ENCODE measurements at places on chromosomes 16 and 17.

DNA sequence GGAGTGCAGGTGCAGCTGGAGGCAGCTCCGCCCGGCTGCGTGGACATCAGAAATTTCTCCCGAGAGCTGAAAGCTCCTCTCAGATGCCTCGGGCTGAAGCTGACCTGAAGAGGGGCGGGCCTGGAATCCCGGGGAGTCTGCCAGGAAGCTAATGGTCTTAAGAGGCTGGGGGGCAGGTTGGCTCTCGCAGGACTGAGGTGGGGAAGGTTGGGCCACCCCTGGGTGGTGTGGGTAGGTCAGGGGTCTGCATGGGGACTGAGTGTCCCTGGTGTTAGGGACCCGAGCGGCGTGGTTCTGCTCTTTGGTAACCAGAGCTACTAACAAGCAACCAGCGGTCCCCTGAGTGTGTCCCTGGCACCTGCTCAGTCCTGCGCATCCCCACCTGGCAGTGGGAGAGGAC, 3.5 kb downstream of the CHMP6 start:
- no peak for DNase-seq

DNA sequence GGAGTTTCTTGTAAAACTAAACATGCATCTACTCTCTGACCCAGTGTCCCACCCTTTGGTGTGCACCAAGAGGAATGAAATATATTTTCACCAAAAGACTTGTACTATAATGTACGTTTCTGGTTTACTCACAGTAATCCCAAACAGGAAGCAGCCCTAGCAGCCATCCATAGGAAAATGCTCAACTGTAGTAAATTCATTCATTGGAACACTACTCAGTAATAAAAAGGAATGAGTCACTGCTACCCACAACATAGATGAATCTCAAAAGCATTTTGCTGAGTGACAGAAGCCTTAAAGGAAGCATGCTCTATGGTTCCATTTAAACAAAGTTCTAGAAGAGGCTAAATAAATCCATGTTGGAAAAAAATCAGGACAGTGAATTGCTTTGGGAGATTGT, 37.6 kb upstream of the DHRS7B start:
- DNase-seq: peak; percentile 29

GRCh38 chr16:86459266-86459665, 51.1 kb upstream of the FOXF1 start:
- DNase-seq: no peak

DNA sequence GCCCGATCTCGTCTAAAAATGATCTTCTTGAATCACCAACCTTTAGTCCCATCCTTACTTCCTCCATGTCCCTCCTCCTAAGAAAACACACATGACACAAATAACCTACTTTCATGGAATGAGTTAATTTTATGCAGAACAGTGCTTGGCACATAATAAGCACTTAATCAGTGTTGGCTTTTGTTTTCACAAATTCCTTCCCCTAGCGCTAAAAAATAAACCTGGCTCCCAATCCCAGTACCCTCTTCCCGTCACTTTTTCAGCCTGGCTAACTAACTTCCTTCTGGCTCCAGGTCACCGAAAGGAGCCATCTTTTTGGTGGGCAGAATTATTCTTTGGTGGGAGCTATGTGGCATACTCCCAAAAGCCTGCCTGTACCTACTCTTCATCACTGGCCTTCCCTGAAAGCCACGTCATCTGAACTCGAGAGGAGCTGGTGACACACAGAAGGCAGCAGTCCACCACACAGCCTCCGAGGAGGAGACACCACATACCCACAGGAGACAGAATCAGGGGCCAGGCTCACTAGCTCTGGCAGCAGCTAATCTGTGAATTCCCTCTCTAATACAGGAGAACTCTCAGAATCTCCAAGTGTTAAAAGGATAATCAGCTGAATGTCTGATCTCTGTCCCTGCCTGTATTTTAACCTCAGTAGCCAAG, 114.5 kb downstream of the SMG6 start:
- DNase-seq: no peak

- no peak for DNase-seq
Observed at GRCh38 chr17:15194859-15195277, 70.3 kb downstream of the PMP22 start.

- DNase-seq: peak; percentile 73
Observed at GRCh38 chr16:3659251-3659650, 4.8 kb downstream of the DNASE1 start.

- no peak for DNase-seq
Observed at GRCh38 chr17:13135506-13135905, 117.7 kb upstream of the ELAC2 start.

GRCh38 chr16:72689851-72690250, 358.1 kb downstream of the ZFHX3 start:
- no peak for DNase-seq

DNA sequence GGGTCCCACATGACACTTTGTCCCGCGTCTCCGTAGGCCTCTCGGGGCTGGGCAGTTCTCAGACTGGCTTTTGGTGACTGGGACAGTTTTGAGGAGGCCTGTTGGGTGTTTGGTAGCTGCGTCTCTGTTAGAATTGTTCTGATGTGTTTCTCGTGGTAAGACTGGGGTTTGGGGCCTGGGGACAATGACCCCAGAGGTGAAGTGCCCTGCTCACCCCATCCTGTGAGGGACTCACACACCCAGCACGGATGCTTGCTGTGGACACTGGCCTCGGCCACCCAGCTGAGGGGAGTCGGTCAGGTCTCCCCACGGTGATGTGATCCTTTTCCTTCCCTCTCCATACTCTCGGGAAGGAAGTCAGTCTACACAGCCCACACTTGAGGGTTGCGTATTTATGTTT, 50.3 kb downstream of the METRNL start:
- no peak for DNase-seq

- DNase-seq: peak; percentile 48
Observed at GRCh38 chr17:59362811-59363205, 31.4 kb downstream of the YPEL2 start.

GRCh38 chr17:17076066-17076465, 33.8 kb downstream of the MPRIP start:
- DNase-seq: no peak

DNA sequence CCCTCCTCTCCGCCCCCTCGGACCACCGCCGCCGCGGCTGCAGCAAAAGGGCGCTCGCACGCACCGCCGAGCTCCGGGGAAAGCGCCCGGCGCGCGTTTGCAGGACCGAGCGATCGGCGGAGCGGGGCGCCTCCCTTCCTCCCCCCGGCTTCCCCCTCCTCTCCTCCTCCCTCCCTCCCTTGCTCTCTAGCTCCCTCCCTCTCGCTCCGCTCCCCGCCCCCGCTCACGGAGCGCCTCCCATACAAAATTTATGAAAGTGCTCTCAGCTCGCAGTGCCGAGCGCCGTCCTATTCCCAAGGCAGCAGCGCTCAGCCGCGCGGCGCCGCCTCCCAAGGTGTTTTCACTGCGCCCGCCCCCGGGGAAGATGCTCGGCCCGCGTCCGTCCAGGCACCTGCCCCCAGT, at the start of gene RTN4RL1:
Gene RTN4RL1, minus strand, starts transcription at position 115 of the 402 bp plus-strand sequence. CDS start 469 bp downstream, outside the sequence.
- DNase-seq: peak; percentile 32

DNA sequence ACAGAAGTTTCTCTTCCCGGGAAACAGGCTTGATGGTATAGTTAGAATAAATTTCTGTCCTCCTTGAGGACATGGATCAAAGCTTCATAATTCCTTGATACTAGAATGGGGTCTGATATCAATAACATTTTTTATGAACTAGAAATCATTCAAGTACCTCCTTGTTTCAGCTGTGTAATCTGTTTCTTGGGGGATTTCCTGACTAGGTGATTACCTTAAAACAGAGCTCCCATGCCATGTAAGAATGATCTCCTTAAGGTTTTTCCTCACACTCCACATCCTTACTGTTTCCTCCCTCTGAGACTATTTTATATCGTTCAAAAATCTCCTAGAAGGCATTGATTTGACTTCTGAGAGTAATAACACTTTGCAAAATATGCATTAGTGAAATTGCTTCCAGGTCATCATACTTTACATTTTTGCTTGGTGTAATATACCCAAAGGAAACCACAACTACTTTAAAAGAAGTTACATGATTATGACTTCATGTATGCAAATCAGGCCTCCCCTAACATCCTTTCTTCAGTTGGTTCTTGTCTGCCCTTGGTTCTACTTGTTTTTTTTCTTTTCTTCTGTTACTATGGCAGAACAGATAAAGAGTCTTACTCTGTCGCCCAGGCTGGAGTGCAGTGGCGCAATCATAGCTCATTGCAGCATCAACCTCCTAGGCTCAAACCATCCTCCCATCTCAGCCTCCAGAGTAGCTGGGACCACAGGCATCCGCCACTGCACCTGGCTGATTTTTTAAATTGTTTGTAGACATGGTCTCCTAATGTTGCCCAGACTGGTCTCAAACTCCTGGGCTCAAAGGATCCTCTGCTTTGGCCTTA, 388.8 kb downstream of the ZFHX3 start:
- DNase-seq: peak; percentile 65

DNA sequence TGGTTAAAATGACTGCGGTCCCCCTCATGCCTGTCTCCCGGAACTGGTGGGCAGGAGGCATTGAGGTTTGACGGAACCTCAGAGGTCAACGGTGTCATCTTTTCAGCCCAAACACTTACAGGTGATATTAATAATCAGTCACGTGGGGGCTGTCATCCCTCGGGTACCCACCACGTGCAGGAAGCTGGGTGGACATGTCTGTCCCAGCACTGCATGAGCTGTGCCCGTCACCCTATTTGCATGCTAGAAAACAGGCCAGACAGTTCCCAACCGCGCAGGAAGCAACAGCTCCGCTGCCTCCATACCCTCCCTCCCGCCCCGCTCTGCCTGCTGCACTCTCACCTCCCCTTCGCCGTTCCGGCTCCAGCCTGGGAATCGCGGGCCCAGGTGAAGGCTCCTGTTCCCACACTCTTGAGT, 1.4 kb downstream of the SYNGR3 start:
- no peak for DNase-seq

DNA sequence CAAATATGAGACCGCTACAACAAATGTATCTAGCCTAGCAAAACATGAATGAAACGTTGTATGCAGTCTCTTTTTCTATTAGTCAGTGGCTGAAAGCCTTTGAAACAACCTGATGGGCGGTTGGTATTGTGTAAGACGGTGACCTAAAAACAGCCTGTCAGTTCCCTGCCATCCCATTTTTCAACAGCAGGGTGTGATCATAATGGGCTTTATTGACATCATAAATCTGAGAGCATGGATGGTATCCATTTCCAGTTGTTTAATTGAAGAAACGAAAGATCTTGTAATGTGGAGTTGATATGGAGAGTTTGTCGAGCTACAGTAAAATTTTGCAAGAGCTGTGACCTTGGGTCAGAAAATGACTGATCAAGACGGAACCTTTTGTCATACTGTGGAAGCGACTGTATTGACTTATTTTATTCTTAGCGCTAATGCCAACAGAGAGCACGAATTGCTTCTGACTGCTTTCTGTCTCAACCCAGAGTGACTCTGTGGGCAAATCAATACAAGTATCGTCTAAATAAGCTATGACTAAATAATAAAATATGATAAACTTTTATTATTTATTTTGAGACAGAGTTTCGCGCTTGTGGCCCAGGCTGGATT, 12.3 kb upstream of the MEIOB start:
- DNase-seq: peak; percentile 65

DNA sequence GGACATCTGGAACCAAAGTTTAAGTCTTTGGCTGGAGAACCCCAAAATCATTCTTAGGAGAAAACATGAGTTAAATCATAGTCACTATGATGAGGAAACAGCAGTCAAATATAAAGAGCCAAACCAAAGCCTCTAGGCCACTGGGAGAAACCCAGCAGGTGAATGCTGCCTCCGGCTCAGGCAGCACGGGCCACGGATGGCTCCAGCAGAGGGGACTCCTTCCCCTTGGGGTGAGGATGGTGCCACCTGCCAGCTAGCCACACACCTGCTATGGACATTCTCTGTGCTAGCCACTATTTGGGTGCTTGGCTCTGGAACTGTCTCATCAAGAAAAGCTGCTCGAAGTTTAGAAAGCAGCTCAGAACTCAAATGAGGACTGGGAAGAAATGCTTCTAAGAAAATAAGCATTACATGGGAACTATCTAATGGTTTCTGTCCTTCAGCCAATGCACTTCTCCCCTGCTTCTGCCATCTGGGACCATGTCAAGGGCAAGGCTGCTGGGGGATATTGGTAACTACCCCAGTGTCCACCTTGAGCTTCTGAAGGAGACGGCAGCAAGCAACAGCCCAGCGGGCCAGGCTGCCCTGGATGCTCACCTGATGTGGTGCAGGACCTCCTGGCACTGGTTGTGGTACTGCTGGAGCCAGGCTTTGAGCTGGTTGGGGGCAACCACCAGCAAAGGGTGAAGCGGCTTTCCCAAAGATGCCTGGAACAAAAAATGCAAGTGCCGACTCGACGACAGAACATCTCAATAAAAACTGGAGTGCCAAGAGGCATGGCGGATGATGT, 22.5 kb downstream of the ELAC2 start:
- DNase-seq: no peak

DNA sequence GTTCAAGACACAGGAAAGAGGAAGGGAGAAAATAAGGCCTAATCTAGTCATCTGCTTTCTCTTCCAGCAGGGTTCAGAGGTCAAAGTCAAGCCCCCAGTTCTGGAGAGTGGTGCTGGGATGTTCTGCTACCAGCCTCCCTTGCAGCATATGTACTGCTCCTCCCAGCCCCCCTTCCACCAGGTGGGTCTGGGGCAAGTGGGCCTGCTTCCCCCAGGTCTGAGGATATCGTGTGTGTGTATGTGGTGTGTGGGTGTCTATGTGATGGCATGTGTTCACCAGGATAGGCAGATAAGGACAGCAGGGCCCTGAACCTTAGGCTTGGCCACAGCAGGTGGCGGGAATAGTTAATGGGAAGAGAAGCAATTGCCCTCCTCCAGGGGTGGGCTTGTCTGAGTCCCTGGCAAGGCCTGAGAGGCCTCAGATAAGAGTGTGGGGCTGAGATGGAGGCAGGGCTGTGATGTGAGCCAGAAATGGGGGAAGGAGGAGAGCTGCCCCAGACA, 21.1 kb downstream of the FOXN1 start:
- DNase-seq: no peak

- peak; percentile 46 for DNase-seq
Observed at GRCh38 chr16:58329135-58329534, 34.3 kb upstream of the PRSS54 start.

DNA sequence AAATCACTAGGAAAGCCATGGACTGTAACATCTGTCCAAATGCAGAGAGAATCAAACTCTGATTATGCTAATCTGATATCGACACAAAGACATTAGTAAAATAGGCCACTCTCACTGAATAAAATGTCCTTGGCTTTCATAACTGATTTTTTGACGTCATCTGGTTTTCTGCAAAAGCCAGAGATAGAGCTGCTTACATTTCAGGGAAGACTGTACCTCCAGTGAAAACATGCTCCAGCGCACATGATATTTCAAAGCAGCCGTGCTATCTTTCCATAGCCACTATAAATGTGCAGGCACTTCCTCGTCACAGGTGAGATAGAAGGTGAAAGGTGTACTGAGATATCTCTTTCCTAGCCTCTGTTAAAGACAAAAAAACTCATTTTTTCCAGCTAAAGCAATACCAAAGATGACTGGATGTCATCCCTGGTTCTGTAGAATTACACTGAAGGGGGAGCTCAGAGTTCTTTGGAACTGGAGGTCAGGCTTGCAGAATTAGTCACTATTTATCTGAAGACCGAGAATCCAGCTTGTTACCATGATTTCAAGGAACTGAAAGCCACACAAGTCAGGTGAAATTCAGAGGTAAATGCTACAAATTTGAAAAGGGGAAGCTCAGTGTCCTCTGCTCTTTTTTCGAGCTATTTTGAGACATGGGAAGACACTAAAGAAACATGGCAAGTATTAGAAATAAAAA, 249.5 kb downstream of the CA10 start:
- no peak for DNase-seq
